Activated T-helper 1 cell treated with anti-CD3 and anti-CD28 coated beads, Interleukin-2, amount 50 U/mL, for 16 hours (primary cell): ENCODE measurements at places on chromosomes 2 and 18.

- DNase-seq, result no peak
Measured at GRCh38 chr2:169301596-169302335, 60.6 kb downstream of the LRP2 start.

DNA sequence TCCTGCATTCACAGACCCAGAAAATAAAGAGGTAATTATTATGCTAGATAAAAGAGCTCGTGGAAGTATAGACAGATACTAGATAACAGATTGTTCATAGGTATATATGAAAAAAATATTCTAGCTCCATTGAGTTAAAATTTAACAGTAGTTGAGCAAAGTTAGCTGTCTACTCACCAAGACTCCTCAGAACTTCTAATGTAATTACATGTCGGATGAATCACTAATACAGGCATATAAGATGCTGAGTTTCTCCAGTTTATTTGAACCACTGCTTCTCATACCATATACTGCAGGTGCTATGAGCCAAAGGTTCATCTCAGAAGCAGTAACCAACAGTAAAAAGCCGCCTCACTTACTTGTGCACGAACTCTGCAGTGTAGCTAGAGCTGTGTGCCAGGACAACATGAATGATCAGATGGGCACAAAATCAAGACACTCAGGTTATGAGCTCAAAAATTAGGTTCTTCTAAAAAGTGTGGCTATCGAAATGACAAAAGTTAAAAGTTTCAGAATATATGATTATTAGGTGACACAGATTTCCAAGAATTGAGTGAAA, 373.4 kb downstream of the NCKAP5 start:
- DNase-seq, result no peak

DNA sequence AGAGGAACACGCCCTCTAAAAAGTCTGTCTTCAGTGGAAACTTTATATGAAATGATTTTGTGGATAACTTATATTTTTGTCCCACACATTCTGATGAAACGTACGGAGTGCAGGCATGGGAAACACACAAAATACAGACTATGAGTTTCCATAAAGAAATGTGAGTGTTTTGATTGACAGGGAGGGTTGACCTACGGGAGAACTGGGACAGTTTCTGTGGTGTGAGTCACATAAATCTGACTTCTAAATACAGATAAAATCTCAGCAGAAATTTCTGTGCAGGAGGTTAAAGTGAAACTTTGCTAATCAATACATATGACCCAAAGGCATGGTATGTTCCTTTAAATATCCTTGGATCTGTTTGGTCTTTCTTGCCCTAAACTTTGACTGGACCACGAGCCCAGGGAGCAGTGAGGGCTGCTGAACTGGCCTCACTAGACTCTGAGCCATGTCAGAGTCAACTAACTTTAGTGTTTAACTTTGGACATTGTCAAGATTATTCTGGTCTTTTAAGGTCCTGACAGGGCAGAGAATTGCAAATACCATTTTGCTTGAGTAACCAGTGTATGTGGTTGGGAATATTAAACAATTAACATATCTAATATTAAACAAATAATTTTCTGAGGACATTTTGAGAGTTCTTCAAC, 206.9 kb upstream of the LYPD1 start:
- no peak for DNase-seq

- DNase-seq, result no peak
Measured at GRCh38 chr2:123518367-123518766, 506.7 kb upstream of the CNTNAP5 start.

DNA sequence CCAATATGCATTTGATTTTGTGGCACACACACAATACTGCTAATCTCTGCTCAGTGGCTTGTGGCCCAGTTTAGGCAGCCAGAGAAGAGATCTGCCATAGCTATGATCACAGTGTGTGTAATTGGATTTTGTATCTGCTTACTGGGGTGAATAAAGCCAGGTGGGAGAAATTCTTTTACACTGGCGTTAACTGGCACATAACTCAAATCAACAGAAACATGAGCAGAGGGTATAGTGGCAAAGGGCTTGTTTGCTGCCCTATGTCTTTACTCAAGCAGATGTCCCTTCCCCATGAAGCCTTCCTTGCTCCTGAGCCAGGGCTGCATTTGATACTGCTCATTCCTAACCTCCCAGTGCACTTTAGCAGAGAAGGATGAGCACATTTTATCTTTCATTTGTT, 28.5 kb downstream of the STON1 start:
- no peak for DNase-seq

- no peak for DNase-seq
Measured at GRCh38 chr2:47203995-47204394, 48.9 kb upstream of the STPG4 start.

DNA sequence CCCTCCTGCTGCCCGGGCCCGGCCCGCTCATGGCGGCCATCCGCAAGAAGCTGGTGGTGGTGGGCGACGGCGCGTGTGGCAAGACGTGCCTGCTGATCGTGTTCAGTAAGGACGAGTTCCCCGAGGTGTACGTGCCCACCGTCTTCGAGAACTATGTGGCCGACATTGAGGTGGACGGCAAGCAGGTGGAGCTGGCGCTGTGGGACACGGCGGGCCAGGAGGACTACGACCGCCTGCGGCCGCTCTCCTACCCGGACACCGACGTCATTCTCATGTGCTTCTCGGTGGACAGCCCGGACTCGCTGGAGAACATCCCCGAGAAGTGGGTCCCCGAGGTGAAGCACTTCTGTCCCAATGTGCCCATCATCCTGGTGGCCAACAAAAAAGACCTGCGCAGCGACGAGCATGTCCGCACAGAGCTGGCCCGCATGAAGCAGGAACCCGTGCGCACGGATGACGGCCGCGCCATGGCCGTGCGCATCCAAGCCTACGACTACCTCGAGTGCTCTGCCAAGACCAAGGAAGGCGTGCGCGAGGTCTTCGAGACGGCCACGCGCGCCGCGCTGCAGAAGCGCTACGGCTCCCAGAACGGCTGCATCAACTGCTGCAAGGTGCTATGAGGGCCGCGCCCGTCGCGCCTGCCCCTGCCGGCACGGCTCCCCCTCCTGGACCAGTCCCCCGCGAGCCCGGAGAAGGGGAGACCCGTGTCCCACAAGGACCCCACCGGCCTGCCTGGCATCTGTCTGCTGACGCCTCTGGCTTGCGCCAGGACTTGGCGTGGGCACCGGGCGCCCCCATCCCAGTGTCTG, 767 bp downstream of the RHOB start:
- DNase-seq, result no peak
